Islet precursor cell (in vitro differentiated cells): ENCODE measurements at places on chromosomes 4 and X.
A peak's percentile ranks its signal among the peaks of the same experiment; 100 is the strongest.

DNA sequence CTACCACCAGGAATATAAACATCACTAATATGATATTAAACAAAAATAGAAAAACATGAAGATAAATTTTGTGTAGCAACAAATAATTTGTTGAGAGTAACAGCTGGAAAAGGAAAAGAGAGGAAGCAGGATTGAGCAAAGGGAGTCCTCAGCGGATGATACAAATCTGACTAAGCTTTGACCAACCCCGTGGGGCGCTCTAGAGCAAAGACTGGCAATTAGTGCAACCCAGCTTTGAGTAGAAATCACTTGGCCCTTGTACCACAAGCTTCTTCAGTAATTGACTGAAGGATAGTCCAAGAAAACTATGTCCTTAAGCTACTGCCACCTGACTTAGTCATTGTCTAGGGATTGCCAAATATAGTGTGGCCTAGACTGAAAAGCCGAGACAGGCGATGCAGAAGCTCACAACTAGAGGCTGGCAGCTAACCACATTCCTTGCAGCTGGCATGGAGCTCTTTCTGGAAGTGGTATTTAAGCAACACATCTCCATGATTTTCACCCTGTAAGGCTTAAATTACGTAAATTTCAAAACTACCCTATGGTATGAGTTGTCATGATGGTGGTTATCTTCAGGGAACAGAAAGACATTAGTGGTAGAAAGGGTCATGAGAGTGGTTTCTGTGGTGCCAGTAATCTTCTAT lies 396.0 kb downstream of the PDGFC start:
- DNase-seq, result peak; percentile 51

DNA sequence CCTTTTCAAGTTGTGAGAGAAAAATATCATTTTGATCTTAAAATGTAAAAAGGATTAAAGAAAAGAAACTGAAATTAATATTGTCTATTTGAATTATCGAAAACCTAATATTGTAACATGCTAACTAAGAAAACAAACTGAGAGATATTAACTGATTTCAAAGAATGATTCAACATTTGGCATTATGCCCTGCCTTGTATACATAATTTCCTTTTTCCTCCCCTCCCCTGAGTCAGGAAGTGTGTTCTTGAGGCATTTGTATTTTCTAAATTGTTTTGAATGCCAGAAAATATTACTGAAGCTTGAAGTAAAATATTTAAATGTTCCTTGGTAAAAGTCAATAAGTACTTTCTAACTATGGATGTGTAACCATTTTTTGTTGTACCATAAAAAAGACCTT lies 49.4 kb downstream of the RPS6KA3 start:
- no peak for DNase-seq

DNA sequence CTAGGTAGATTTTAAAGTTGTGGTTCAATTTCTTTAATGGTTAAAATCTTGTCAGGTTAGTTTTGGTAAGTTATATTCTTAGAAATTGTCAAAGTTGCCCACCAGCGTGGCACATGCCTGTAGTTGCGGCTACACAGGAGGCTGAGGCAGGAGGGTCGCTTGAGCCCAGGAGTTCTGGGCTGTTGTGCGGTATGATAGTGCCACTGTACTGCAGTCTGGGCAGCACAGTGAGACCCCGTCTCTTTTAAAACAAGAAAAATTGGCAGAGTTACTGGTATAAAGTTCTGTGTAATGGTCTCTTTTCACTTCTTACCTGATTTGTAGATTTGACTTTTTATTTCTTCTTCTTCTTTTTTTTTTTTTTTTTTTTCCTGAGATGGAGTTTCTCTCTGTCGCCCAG lies 64.4 kb downstream of the FAM193A start:
- no peak for DNase-seq

- no peak for DNase-seq
Observed at GRCh38 chrX:149939655-149939904, 1.3 kb upstream of the EOLA2 start.

DNA sequence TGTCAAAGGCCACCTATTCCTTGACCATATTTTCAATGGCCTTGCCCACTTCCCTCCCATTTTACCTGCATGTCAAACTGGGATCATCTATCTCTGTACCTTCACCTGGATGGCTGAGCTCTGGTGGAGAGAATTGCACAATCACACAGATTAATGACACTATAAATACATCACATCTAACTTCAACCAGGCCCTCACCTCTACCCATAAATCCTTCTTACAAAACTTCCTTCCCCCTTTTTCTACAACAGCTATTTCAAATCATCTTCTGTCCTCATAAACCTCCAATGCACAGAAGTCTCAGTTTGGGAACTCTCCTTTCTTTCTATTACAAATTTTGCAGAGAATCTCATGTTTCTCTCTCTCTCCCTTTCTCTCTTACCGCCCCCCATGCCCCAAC lies 9.2 kb downstream of the PALLD start:
- DNase-seq, result no peak
